Ascending aorta (tissue), 2 donors: ENCODE measurements at places on chromosomes 3 and 15. TPM values are rescaled to one million over a fixed set of nuclear protein-coding genes. Genes with fewer than 3 reads are reported as not detected.

The TGM5 gene
- total RNA-seq: not detected

The TRIM42 gene
- not detected for total RNA-seq

The EIF4A2 gene
- 260 TPM for total RNA-seq

DNA sequence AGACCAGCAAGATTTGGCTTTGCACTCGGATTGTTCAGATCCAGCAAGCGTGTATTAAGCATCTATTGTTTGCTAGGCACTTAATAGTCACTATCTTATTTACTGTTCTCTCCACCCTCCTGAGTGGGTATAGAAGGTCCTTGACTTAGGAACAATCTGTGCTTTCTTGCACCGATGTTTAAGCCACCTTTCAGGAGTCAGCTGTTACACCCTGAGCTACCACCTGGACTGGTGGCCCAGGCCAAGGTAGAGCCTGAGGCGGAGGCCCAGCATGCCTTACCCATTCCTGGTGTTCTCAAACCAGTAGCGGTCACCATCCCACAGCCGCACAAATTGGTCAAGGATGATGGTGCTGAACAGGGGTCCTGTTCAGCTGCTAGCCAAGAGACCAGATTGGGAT is 10.0 kb downstream of the DUOX1 start:
- no peak for DNase-seq

GRCh38 chr15:65561934-65562333 is 31.7 kb downstream of the HACD3 start:
- no peak for DNase-seq

The FAM43A gene
- total RNA-seq: 53.9 TPM

The RASSF1 gene
- total RNA-seq: 34.9 TPM

The ATP2B2 gene
- not detected for total RNA-seq

DNA sequence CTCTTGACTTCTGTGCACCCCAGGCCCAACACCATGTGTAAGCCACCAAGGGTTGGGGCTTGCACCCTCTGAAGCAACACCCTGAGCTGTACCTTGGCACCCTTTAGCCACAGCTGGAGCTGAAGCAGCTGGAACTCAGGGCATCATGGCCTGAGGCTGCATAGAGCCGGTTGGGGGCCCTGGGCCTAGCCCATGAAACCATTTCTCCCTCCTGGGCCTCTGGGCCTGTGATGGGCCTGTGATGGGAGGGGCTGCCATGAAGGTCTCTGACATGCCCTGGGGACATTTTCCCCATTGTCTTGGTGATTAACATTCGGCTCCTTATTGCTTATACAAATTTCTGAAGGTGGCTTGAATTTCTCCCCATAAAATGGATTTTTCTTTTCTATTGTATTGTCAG is 22.4 kb upstream of the ADAMTSL3 start:
- DNase-seq: no peak

DNA sequence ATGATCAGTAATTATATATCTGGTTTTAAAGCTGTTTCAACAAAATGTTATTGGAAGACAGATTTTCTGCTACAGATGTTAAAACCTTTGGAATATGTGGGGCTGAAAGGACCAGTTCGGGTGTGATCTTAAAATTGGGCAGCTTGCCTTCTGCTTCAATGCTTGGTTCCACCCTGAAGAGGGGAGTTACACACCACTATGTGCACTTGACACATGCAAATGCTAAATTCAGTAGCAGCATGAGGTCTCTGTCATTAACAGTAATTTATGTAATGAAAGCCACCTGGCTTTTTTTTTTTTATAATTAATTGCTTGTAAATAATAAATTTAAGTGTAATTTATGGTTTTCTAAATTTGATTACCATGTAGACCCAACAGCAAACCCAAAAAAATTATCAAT is 24.6 kb downstream of the CDIN1 start:
- DNase-seq: no peak

DNA sequence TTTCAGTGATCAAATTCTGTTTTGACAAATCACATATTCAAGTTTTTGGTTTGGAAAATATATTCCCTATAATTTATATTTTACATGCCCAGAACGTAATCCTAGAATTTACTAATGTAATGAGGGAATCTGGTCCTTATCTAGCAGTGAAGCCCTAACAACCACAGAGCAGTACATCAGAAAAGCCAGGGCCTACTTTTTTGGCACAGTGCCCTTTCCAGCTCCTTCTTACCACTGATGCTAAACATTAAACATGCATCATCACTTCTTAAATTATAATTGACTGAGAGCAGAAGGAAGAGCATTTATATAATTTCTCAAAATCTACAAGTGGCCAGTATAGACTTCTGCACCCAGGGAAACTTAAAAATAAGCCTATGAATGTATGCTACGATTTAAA is 66.7 kb downstream of the FBXL22 start:
- DNase-seq: no peak

GRCh38 chr15:27869697-27870281 is 229.3 kb downstream of the OCA2 start:
- no peak for DNase-seq

GRCh38 chr15:55827204-55827603 is 84.3 kb upstream of the PRTG start:
- DNase-seq: no peak

DNA sequence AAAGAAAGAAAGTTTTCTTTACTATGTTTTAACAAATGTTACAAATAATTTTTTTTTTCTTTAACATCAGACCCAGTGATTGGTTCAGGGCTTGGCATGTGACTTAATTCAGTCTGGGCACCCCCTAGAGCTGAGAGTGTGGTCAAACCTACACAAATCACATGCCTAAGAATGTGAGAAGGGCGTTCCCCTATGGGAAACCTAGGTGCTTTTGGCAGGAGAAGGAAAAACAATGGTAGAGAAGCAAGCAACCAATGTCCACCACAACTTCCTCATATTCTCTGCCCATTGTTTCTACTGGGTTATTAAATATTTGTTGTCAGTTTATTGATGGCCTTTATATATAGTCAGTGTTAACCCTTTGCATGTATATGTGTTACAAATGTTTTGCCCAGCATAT is 21.4 kb upstream of the PIAS1 start:
- no peak for DNase-seq

- DNase-seq: no peak
These were observed 23.6 kb downstream of the NBEAL2 start for GRCh38 chr3:47003056-47003410.

DNA sequence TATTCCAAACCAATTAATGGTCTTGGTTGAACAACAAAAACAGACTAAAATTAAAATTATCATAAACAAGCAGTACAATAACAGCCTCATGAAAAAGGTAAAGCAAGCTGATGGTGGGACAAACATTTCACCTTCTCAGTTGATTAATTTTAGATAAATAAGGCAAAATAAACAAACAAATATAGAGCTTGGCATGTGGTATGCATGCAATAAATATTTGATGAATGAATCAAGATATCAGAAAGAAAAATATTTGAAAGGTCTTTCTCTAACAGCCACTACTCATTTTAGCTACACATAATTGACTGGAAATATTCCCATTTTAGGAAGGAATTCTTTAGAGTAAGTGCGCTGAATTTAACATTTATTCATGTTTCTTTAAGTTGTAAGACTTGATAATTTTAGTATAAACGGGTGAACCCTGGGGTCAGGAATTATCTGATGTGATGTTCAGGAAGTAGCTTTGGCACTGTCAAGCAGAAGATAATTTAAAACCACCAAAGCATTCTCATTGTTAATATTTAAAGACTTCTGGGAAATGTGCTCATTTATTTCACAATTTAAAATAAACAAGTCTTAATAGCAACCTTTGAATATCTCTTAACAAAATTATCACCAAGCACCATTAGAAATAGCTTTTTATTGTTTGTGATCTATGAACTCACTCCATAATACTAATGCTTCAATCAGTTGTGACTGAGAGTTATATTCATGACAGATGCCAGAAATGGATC is 372.3 kb upstream of the TGFBR2 start:
- DNase-seq: no peak

DNA sequence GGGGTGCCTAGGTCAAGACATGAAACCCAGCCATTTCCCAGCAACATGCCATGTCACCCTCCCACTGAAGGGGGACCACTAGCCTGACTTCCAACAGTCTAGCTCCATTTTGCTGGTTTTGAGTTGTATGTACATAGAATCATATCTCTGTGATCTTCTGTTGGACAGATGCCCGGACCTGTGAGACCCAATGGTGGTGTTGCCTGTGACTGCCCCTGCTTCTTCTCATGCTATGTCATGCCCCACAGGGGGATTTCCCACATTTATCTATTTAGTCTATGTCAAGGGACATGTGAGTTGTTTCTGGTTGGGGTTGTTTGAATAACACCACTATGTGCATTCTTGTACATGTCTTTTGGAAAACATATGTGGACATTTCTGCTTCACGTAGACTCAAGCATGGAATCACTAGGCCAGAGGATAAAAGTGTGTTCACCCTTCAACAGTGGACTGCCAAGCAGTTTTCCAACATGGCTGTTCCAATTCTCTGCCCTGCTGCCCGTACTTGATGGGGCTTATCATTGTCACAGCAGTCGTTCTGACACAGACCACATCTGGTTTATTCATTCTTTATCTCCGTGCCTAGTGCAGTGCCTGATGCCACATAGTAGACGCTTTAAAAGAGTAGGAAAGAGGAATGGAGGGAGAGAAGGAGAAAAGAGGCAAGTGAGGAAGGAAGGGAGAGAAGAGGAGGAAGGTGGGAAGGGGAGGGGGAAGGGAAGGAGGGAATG is 114.4 kb downstream of the TPRA1 start:
- DNase-seq: no peak

The AP3S2 gene
- total RNA-seq: 16.0 TPM

GRCh38 chr3:196082619-196082971 is 705 bp upstream of the TFRC start:
- DNase-seq: no peak

- DNase-seq: no peak
These were observed 29.6 kb downstream of the DCLK3 start for GRCh38 chr3:36734742-36735141.
